Esophagus squamous epithelium (tissue), 5 donors: ENCODE measurements at places on chromosomes 3 and 15.

DNA sequence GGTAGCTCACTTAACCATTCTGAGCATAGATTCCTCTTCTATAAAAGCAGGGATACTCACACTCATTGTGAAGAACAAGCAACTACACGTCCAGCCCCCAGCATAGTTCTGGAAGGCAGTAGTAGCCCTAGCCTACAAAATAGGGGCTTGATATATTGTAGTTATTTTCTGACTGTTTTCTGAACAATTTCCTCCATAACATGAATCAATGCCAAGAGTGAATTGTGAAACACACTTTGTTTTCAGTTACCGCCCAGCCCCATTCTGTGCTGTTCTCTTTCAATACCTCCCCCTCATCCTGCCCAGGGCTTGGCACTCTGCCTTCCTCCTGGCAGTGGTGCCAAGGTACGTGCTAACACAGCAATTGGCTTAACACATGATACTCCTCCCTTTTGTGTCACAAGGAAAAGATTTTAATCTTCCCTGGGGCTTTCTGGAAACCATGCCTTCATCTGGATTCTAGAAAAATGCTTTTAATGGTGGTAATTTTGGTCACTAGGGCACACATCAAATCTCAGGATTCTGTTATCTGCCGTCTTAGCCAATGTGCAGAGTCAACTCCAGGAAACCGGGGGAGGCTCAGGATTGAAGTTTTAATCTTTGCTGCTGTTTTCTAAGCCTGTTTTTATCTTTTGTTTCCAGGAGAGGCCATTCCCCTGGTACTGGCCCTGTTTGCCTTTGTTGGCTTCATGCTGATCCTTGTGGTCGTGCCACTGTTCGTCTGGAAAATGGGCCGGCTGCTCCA is 37.2 kb downstream of the IL20RB start:
- peak; percentile 17 for DNase-seq

GRCh38 chr15:49673861-49674260 is 53.0 kb downstream of the DTWD1 start:
- no peak for DNase-seq

DNA sequence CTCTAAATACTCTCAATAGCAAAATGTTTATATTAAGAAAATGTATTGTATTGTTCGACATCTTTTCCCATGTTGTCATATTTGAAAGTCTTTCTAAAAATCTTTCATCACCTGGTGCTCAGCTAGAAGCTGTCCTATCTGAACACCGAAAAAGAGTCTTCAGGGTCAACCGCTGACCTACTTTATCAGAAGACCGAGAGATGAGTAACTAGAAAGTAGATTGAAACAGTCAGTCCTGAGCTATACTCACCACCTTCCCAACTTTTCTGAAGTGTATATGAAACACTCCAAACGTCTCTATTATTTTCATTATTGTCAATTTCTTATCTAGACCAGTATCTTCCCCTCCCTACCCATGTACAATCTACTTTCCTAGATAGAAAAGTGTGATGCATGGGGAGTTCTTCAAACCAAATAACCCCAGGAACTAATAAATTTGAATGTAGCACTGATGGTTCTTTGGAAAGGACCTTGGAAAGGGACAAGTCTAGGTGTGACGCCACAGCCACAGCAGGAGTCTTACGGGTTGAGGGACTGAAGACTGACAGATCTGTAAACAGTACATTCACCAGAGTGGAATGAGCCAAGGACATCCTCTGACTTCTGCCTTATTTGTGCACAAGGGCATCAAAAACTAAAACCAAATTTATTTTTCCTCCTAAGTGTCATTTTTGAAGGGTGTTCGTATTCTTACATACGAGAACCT is 58.6 kb downstream of the TMOD3 start:
- DNase-seq: no peak

- DNase-seq: no peak
Observed at GRCh38 chr3:42544492-42545283, 37.1 kb downstream of the SEC22C start.

GRCh38 chr15:98650417-98651035 is 2.2 kb downstream of the IGF1R start:
- DNase-seq: no peak

- DNase-seq: no peak
Observed at GRCh38 chr15:63698692-63699091, 101.5 kb downstream of the FBXL22 start.

GRCh38 chr15:93482731-93483130 is 393.7 kb upstream of the RGMA start:
- DNase-seq: no peak

GRCh38 chr3:183650554-183650953 is 15.1 kb downstream of the KLHL24 start:
- no peak for DNase-seq

GRCh38 chr15:99016680-99017321 is 9.2 kb upstream of the PGPEP1L start:
- DNase-seq: no peak

- DNase-seq: no peak
Observed at GRCh38 chr3:87082796-87083440, 92.0 kb upstream of the VGLL3 start.

DNA sequence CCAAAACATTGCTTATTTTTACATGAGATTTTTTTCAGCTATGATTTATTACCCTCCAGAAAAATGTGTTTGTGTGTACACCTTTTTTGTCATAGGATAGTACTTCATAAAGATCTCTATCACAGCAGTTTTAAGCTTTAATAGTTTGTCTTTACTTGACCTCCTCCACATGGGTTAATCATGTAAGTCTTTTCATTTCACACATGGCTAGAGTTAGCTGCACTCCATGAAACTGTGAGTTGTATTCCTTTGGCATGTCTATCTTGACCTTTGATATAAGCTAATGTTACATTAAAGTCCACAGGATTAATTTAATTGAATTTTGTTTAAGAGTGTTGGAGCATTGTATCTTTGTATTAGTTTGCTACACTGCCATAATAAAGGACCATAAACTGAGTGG is 217.1 kb downstream of the OTOL1 start:
- DNase-seq: no peak

DNA sequence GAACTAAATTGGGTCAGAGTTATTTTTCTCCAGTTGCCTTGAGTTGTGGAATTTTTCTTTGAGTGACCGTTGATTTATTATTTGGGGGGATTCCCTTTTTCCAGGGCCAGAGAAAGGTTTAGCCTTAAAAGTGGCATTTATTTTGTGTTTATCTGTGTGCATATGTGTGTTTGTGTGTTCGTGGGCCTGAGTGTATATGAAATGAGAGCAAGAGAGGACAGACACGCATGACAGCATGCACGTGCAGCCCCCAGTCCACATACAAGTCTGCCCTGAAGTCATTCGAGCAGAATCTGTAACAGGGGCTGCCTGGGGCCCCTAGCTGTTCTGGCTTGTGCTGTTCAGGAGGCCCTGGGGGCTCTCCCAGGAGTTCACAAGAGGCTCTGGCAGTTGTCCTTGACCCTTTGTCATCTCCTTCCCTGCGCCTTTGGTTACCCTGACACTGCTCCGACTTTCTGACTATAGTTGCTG is 18.3 kb upstream of the TRAK1 start:
- no peak for DNase-seq

DNA sequence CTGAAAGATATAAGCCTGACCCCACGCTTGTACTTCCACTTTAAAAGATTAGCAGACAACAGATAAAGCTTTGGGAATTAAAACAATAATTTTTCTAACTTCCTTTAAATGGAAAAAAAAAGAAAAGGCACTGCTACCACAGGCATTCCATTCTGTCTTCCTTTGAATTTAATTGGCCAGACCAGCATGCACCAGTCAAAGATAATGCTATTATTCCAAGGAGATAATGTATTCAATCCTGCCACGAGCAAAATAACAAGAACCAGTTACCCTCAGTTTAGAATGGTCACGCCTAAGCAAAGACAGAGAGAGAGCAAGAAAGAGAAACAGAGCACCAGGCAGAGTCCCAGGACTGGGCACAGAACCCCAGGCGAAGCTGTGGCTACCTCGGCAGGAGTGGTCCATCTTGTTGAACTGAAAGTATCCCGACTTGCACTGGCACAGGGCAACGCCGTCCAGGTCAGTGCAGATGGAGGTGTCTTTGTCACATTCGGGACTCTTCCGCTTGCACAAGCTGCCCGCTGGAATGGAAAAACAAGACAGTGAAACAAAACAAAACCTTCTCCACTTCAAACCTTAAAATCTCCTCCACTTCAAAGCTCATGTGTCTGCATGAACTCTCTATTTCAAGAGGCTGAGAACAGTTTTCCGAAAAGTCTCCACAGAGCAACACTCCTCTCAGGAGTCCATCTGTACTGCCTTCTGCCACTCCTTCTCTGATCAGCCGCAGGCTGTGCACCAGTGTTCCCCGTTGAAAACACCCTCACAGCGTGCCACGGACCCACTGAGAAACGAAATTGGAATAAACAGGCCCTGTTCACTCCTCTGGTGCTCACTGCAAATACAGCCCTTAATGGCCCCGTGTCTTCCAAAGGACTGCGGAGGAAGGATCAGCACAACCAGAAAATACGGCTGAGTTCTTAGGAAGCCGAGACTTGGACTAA is 58.2 kb downstream of the HEG1 start:
- DNase-seq: no peak

DNA sequence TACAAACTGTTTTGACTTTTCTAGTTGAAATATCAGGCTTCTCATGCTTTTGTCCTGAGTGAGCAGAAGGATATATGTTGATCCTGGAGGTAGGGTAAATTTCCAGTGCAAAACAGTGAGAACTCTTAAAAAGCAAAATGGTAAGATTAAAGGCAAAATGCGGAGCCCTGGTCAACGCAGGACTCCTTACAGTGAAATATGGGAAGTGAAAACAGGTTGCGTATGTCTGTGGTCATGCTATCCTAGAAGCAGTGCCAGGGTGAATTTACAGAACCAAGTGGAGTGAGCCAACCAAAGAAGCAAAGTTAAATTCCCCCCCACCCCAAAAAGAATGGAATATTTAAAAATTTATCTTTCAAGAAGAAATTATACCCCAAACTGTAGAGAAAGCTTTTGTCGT is 256.4 kb downstream of the NR2F2 start:
- DNase-seq: no peak

- no peak for DNase-seq
Observed at GRCh38 chr3:42511201-42511600, 8.8 kb downstream of the VIPR1 start.
